Left lung (tissue), 14 donors: ENCODE measurements at places on chromosomes 6 and 20. TPM values are rescaled to one million over a fixed set of nuclear protein-coding genes. Genes with fewer than 3 reads are reported as not detected.
A peak's percentile ranks its signal among the peaks of the same experiment; 100 is the strongest.

DNA sequence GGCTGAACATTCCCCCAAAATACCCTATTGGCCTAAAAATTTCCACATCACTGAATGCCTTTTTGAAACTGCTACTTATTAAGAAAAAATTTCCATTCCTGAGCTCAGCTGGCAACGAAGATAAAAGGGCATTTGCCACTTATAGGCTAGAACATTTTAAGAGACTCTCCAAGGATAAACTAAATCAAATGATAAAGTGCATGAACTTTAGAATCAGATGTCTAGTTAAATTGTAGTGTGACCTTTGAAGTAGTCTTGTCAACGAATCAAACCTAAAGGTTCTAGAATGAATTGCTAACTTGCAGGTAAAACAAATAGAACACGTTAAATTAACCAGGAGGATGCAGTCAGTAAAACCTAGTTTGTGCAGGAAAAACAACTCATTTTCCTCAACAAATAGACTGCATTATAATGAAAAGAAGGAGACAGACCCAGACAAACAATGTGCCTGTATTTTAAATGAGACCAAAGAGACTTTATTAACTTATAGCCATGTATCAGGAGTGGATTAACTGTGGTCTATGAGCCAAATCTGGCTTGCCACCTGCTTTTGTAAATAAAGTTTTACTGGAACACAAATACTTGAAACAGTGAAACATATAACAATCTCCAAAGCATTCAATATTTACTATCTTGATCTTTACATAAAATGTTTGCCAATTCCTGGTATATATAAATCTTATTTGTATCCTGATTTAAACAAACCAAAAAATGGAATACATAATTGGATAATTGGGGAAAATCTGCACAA lies 184.4 kb downstream of the MEI4 start:
- H3K4me3 ChIP-seq = no peak overlapping the region
- H3K27me3 ChIP-seq = no peaks in the 10 kb centered on the region
- no peak overlapping the region for H3K27ac ChIP-seq
- DNase-seq = no peak

Gene CD109
- total RNA-seq = 13.8 TPM

GRCh38 chr6:32865724-32866443 lies 11.9 kb downstream of the PSMB9 start:
- H3K27ac ChIP-seq = no peak overlapping the region
- H3K4me1 ChIP-seq = peaks cover 19% of the 10 kb centered on the region
- H3K36me3 ChIP-seq = peaks cover 4% of the 10 kb centered on the region
- no peaks in the 10 kb centered on the region for H3K27me3 ChIP-seq
- no peak for DNase-seq

Gene PTCHD4
- 5.0 TPM for total RNA-seq

- H3K36me3 ChIP-seq = no peaks in the 10 kb centered on the region
- no peak overlapping the region for H3K4me3 ChIP-seq
- DNase-seq = no peak
- H3K4me1 ChIP-seq = no peaks in the 10 kb centered on the region
- H3K27ac ChIP-seq = no peak overlapping the region
These were observed 56.0 kb downstream of the SLC24A3 start for GRCh38 chr20:19268426-19268825.

DNA sequence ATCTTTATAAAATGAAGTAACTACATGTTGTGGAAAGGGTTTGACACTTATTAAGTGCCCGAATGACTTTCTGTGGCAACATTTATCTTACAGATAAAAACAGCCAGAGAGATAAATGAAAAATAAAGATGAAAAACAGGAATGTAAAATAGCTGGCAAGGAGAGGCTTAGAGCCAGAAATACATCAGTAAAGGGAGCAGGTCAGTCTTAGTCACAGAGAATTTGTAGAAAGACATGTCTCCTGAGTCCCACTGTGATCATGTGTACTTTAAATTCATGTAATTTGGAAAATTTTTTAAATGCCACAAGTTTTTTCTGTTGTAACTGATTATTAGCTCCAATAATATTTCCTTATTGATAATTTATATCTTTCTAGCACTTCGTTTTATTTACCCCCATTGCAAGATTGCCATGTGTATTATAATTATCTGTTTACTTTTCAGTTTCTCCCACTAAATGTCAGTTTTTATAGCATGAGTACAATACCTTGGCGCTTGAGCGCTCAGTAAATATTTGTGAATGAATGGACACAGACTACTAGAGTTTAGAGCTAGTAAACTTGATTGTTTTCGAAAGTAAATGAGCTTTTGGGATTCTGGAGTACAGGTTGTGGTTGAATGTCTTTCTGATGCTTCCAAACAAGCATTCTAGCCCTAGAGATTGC lies 15.2 kb downstream of the TAB2 start:
- no peak overlapping the region for H3K27ac ChIP-seq
- DNase-seq = no peak
- no peaks in the 10 kb centered on the region for H3K27me3 ChIP-seq
- peaks cover 41% of the 10 kb centered on the region for H3K4me1 ChIP-seq

DNA sequence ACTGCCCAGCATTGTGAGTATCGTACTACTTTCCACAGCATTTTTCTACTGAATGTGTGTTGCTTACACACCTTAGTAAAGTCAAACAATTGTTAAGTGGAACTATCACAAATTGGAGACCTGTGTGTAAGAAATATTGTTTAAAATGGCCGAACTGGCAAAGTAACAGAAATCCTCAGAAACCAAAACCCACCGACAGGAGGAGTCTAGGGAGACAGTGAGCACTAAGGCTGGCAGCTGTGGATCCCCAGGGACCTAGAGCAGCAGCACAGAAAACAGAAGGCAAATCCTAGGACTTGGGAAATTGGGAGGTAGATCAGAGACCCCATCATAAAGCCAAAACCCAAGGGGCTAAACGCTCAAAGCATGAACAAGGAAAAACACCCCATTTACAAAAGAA lies 69.9 kb downstream of the SESN1 start:
- H3K27ac ChIP-seq = no peak overlapping the region
- H3K4me3 ChIP-seq = no peak overlapping the region
- no peak for DNase-seq
- no peaks in the 10 kb centered on the region for H3K36me3 ChIP-seq
- H3K27me3 ChIP-seq = no peaks in the 10 kb centered on the region
- H3K4me1 ChIP-seq = no peaks in the 10 kb centered on the region

GRCh38 chr6:110643175-110643574 lies 166.8 kb upstream of the SLC22A16 start:
- no peaks in the 10 kb centered on the region for H3K4me1 ChIP-seq
- no peak overlapping the region for H3K27ac ChIP-seq
- no peak overlapping the region for H3K4me3 ChIP-seq
- no peaks in the 10 kb centered on the region for H3K27me3 ChIP-seq

DNA sequence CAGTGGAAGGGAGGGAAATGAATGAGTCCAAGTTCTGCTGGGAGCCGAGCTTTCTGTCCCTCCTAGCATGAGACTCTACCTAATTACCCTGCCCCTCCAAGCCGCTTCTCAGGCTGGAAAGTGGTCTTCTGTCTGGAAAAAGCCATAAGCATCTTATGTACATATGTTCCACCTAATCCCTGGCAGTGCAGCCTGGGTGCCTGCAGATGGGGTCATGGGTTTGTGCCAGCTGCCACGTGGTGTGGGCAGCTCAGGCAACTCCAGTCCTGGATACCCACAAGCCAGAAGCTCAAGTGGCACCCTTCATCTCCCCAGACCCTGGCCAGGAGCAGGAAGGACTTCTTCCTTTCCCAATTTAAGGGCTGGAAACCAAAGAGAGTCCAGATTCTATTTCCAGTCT lies 253.1 kb downstream of the LY86 start:
- H3K36me3 ChIP-seq = no peaks in the 10 kb centered on the region
- peaks cover 21% of the 10 kb centered on the region for H3K4me1 ChIP-seq
- no peak for DNase-seq
- H3K27ac ChIP-seq = no peak overlapping the region

Gene KCNK15
- 1.8 TPM for total RNA-seq

DNA sequence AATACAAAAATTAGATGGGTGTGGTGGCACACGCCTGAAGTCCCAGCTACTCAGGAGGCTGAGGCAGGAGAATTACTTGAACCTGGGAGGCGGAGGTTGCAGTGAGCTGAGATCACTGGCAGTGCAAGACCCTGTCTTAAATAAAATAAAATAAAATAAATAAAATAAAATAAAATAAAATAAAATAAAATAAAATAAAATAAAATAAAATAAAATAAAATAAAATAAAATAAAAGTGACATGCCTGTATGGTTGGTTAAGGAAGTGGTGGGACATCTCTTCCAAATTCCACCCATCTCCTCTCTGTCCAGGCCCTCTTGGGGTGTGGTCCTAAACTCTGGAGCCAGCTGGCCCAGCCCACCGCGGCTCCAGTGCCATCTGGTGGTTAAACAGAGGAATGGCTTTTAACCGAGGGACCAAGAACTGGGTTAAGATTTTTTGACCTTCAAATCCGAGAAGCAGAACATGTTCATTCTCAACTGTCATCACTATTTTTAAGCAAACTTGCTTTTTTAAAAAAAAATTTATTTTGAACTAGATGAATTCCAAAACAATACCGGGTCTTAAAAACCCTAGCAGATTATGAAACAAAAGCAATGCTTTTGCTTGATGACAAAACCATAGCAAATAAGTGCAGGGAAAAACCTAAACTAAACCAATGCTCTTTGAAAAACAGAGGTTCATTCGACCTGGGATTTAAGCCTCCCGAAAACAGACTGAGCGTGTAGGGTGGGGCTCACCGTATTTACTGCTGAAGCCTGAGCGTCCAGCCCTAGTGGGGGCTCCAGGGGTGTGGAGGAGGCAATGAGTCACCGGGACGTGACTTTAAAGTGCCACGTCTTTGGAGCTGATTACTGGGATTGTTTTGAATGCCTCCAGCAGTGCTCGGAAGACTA lies 68.8 kb downstream of the CDC5L start:
- no peaks in the 10 kb centered on the region for H3K36me3 ChIP-seq
- DNase-seq = peak; percentile 84
- H3K4me1 ChIP-seq = peaks cover 15% of the 10 kb centered on the region
- no peak overlapping the region for H3K4me3 ChIP-seq
